Endothelial cell (in vitro differentiated cells): ENCODE measurements at places on chromosomes 3 and 15.

GRCh38 chr15:58314593-58315216 is 117.1 kb upstream of the LIPC start:
- peaks cover 49% of the 10 kb centered on the region for H3K4me1 ChIP-seq
- H3K36me3 ChIP-seq = no peaks in the 10 kb centered on the region
- H3K27ac ChIP-seq = peak overlapping the region; percentile 84

DNA sequence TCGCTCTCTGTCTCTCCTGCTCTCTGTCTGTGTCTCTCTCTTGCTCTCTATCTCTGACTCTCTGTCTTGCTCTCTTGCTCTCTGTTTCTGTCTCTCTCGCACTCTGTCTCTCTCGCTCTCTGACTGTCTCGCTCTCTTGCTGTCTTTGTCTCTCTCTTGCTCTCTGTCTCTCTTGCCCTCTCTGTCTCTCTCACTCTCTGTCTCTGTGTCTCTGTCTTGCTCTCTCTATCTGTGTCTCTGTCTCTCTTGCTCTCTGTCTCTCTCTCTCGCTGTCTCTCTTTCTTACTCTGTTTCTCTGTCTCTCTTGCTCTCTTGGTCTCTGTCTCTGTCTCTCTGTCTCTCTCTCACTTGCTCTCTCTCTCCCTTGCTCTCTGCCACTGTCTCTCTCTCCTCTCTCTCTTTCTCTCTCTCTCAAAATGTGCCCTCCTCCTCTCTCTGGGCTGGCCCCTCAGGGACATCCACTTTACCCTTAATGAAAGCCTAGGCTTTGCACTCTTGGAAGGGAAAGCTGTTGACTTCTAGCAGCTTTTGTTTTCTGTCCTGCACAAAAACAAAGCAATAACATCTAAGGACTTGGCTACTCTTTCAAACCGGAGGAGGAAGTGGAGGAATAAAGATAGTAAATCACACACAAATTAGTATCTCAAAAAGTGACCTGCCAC is 73.9 kb upstream of the NR2E3 start:
- H3K27me3 ChIP-seq = peaks cover 3% of the 10 kb centered on the region
- H3K36me3 ChIP-seq = no peaks in the 10 kb centered on the region
- no peak overlapping the region for H3K27ac ChIP-seq
- no peak overlapping the region for H3K4me3 ChIP-seq
- no peak for DNase-seq

GRCh38 chr3:31485196-31485595 is 47.5 kb upstream of the STT3B start:
- no peak overlapping the region for H3K4me3 ChIP-seq
- H3K27ac ChIP-seq = no peak overlapping the region
- DNase-seq = no peak
- H3K36me3 ChIP-seq = no peaks in the 10 kb centered on the region
- H3K27me3 ChIP-seq = peaks cover 2% of the 10 kb centered on the region
- peaks cover 7% of the 10 kb centered on the region for H3K4me1 ChIP-seq

DNA sequence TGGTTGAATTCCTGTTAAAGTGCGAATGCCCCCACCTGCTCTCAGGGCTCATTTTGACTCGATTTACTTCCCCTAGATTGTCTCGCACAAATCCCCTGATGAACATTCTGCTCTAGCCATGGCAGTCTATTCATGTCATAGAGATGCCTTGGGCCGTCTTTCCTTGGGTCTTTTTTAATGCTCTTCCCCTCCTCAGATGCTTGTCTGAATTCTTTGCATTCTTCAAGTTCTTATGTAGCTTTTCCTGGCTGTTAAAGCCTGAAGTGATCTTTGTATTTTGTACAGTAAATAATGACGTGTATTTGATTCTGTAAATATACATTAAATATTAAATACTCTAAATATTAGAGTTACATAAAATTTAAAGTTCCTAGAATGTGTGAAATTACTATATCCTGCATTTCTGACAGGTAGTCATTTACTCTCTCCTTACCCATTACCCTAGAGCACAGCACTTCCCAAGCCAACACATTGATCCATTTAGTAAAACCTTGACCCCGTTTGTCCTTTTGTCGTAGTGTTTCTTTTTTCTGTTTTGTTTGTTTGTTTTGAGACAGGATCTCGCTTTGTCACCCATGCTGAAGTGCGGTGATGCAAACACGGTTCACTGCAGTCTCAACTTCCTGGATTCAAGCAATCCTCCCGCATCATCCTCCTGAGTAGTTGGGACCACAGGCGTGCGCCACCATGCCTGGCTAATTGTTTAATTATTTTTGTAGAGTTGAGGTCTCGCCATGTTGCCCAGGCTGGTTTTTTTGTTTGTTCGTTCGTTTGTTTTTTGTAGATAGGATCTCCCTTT is 47.9 kb downstream of the YEATS2 start:
- DNase-seq = no peak
- peak overlapping the region; percentile 90 for H3K27ac ChIP-seq
- peaks cover 45% of the 10 kb centered on the region for H3K36me3 ChIP-seq
- H3K4me3 ChIP-seq = peak overlapping the region; percentile 13
- no peaks in the 10 kb centered on the region for H3K27me3 ChIP-seq
- peaks cover 10% of the 10 kb centered on the region for H3K4me1 ChIP-seq

DNA sequence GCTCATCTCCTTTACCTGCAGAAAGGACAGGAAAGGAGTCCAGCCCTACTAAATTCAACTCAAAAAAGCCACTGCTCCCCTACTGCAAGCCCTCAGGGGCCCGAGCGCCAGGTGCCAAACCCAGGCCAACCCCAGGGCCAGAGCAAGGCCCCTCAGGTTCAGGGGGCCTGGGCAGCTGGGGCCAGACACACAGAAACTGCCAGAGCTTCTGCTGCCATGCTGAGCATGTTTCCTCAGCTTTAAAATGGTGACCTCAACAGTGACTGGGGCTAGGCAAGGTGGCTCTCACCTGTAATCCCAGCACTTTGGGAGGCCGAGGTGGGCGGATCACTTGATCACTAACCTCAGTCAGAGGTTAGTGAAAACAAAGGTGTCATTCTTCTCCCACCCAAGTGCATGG is 38.8 kb downstream of the KLHL25 start:
- H3K4me3 ChIP-seq = no peak overlapping the region
- no peak overlapping the region for H3K27ac ChIP-seq
- peaks cover 16% of the 10 kb centered on the region for H3K36me3 ChIP-seq
- H3K27me3 ChIP-seq = peaks cover 14% of the 10 kb centered on the region
- peaks cover 24% of the 10 kb centered on the region for H3K4me1 ChIP-seq

DNA sequence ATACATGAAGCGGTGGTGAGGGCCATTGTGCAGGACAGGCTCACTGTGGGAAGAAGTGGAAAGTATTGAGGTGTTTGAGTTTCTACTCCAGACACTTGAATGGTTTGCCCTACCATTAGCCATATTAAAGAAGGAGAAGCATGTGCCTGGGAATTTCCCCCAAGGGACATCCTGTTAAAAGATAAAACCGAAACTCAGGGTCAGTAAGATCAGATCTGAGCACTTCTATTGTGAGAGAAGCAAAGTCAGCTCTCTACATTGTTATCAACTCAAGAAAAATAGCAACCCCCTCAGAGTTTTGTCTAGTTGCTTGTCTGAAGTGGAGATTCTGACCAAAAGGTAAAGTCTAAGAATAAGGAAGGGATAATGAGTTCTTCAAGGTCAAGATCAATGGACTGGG is 269.8 kb downstream of the CHST2 start:
- H3K4me3 ChIP-seq = no peak overlapping the region
- DNase-seq = no peak
- H3K4me1 ChIP-seq = no peaks in the 10 kb centered on the region
- H3K36me3 ChIP-seq = peaks cover 5% of the 10 kb centered on the region
- H3K27me3 ChIP-seq = no peaks in the 10 kb centered on the region
- H3K27ac ChIP-seq = no peak overlapping the region

DNA sequence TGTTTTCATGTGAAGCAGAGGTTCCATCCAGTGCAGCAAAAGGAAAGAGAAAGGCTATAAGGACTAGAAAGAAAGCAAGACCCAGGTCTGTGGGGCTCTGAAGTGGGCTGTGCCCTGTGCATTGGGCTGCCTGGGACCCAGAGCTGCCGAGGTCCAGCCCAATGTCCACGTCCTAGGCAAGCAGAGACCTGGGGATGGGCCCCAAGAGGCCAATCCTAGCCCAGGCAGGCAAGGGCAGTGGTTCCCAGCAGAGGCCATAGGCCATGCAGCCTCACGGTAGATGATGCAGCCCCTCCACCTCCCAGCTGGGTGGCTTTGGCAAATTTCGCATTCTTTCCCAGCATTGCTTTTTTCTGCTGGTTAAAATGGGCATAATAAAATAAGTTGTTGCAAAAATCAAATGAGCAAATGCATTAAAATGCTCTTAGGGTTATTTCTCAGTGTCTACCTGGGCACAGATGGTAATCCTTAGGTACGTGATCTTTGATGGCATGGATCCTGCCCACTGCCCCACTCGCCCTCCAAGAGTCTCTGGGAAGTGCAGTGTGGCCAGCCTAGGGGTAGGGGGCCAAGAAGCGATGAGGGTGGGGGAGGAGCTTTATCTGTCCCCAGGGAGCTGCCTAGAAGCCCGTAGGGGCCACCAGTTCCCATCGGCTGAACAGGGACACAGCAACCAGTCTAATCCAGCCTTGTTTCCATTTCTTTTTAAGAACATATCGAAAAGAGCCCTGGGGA is 22.3 kb upstream of the GP9 start:
- peaks cover 2% of the 10 kb centered on the region for H3K27me3 ChIP-seq
- peaks cover 18% of the 10 kb centered on the region for H3K4me1 ChIP-seq
- H3K4me3 ChIP-seq = no peak overlapping the region
- no peak for DNase-seq

- peak overlapping the region; percentile 72 for H3K27ac ChIP-seq
- no peaks in the 10 kb centered on the region for H3K36me3 ChIP-seq
- peaks cover 10% of the 10 kb centered on the region for H3K4me1 ChIP-seq
- H3K4me3 ChIP-seq = peak overlapping the region; percentile 26
Measured at GRCh38 chr3:171375666-171376595, 84.3 kb downstream of the TNIK start.

- DNase-seq = no peak
- H3K27ac ChIP-seq = no peak overlapping the region
- H3K36me3 ChIP-seq = no peaks in the 10 kb centered on the region
Measured at GRCh38 chr15:48225771-48226170, 19.7 kb downstream of the SLC12A1 start.

GRCh38 chr3:50255251-50255615 is 13.7 kb upstream of the SEMA3B start:
- peak overlapping the region; percentile 72 for H3K27ac ChIP-seq
- no peak overlapping the region for H3K4me3 ChIP-seq
- H3K27me3 ChIP-seq = peaks cover 18% of the 10 kb centered on the region
